ENCODE measurements at places on chromosomes 2 and 18. TPM values are rescaled to one million over a fixed set of nuclear protein-coding genes. Genes with fewer than 3 reads are reported as not detected.

DNA sequence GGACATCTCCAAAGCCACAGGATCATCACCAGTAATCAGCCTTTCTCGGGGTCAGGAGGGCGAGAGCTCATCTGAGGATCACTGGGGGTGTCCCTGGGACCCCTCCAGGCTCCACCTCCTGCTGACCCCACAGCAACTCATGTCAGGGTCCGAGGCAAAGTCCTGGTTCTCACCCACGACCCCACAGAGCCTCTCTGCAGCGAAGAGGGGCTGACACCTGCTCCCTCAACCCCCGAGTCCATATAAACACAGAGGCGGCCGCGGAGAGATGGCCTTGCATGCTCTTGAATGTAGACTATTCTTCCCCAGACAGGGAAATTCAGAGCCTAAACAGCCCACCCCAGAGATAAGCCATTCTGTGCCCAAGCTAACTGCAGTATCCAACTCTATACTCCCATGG lies 29.9 kb downstream of the HS6ST1 start:
- no peak overlapping the region for H3K4me3 ChIP-seq
- H3K27me3 ChIP-seq = no peaks in the 10 kb centered on the region
- H3K27ac ChIP-seq = no peak overlapping the region

DNA sequence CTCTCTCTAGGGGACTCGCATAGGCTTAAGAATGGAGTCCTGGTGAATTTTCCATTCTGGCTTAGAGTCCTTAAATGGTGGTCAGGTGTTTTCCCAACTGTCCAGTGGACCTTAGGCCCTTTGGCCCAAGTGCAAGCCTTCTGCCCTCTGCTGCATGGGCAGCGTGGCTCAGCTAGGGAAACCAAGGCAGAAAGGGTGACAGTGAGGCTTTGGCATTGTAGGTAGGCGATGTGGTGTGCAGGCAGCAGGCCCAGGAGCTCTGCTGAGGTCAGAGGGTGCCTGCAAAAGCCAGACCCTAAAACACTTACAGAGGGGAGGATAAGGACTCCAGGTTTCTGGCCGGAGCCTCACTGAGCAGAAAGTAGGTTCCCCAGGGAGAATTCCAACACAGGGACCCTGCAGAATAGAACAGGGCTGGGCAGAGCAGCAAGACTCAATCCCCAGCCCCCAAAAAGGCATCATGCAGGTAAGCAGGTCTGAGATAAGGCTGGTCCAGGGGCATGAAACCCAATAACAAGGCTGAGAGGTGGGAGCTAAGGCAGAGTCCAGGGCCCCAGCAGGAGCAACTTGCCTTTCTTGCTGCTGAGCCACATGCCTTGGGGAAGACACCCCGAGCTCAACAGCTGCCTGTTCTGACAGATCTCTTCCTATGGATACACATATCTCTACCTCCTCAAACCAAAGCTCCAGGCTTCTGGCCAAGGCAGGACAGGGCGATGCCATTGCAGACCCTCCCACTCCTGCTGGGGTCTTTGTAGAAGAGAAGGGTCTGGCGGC lies 199.7 kb downstream of the TNS1 start:
- H3K4me1 ChIP-seq = peaks cover 6% of the 10 kb centered on the region
- no peaks in the 10 kb centered on the region for H3K27me3 ChIP-seq
- peaks cover 11% of the 10 kb centered on the region for H3K36me3 ChIP-seq
- no peak for DNase-seq

DNA sequence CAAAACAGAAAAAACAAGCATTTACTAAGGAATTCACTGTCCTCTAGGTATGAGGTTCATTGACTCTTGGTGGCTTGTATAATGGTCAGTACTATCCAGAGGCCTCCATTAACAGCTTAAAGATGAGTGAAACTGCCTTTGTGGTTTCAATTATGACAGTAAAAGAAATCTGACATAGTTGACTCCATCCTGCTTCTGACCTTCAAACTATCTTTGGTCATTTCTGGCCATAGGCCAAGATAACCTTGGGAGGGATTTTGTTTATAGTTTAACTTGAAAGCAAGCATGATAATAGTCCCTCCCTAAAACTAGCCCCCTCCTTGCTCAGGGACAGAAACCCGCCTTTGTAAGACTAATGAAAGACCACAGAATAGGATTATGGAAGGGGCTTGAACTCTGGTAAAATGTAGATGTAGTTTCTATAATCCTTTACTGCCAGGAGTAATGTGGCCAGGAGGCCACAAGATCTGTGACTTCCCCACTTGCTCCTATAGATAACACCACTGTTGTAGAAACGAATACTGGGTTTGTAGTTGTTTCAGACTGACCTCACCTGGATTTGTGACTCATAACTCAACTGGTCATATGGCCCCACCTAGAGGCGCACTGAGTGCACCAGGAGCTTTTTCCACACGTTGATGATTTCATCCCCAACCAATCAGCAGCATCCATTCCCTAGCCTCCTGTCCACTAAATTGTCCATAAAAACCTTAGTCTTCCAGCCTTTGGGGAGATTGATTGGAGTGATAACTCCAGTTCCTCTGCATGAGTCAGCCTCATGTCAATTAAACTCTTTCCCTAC lies 8.6 kb upstream of the PLEKHM3 start:
- DNase-seq = peak; percentile 47
- H3K4me1 ChIP-seq = no peaks in the 10 kb centered on the region
- no peaks in the 10 kb centered on the region for H3K27me3 ChIP-seq
- no peaks in the 10 kb centered on the region for H3K36me3 ChIP-seq

DNA sequence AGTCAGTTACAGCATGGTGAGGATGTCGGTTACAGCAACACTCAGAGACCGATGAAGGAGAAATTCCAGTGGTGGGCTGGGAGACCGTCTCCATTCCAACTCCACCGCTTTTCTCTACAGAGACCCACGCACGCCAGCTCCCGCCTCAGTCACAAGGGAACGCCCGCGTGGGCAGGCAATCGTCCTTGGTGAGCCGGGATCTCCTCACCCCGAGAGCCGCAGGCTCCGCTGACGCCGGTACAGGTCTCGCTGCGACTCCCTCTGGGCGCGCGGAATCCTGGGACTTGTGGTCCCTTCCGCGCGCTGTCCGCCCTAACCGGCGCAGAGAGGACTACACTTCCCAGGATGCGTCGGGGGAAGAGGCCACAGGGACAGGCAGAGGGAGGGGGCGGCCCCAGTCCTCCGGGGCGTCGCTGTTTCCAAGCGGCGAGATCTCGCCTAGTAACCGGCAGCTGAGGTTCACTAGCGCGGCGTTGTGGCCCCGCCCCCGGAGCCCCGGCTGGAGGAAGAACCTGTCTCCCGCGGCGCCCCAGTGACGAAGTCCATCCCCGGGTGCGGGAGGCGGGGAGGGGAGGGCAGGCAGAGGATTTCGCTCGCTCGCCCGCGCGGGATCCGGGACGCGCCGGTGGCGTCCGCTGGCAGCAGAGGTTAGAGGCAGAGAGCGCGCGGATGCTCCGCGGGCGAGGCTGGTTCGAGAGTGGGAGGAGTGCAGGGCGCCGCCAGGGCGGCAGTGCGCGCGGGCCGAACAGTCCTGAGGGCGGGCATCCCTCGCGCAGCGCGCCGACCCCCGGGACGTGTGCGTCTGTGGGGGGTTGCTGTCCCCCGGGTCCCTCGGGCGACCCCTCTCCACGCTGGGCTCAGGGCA lies at the start of gene EML6:
Gene EML6, plus strand, starts transcription at position 532 of the 865 bp plus-strand sequence. CDS start 1,400 bp downstream, outside the sequence.
- H3K4me1 ChIP-seq = peaks cover 4% of the 10 kb centered on the region
- peak; percentile 99 for DNase-seq
- peak within 1 kb of the TSS; percentile 76 for H3K4me3 ChIP-seq
- peaks cover 2% of the 10 kb centered on the region for H3K27me3 ChIP-seq

DNA sequence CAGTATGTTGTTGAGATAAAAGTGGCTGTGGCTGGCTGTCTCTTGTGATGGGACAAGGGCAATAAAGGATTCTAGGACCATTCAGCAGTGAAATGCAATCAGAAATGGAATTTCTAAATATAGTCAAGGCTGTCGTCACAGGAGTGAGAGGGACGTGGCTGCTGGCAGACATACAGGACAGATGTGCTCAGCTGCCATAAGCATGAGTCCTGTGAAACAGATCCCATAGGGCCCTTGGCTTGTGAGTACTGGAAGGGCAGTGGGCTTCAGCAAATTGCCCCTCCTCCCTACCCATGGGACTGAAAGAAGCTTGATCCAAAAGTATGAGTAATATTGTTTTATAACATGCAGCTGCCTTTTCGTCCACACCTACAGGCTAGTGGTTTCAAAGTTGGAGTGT lies 4.2 kb upstream of the CNNM3 start:
- no peak overlapping the region for H3K4me3 ChIP-seq
- peaks cover 2% of the 10 kb centered on the region for H3K4me1 ChIP-seq
- DNase-seq = peak; percentile 67
- no peak overlapping the region for H3K27ac ChIP-seq
- H3K36me3 ChIP-seq = no peaks in the 10 kb centered on the region

GRCh38 chr2:235444101-235444597 lies 49.7 kb upstream of the AGAP1 start:
- no peak overlapping the region for H3K27ac ChIP-seq
- DNase-seq = no peak
- no peak overlapping the region for H3K4me3 ChIP-seq
- no peaks in the 10 kb centered on the region for H3K4me1 ChIP-seq
- no peaks in the 10 kb centered on the region for H3K36me3 ChIP-seq
- no peaks in the 10 kb centered on the region for H3K27me3 ChIP-seq

GRCh38 chr2:114001152-114001551 lies 111.3 kb downstream of the ACTR3 start:
- no peak for DNase-seq
- no peaks in the 10 kb centered on the region for H3K27me3 ChIP-seq
- H3K27ac ChIP-seq = no peak overlapping the region
- H3K36me3 ChIP-seq = no peaks in the 10 kb centered on the region
- no peak overlapping the region for H3K4me3 ChIP-seq

- no peak overlapping the region for H3K4me3 ChIP-seq
- no peak overlapping the region for H3K27ac ChIP-seq
- DNase-seq = no peak
- no peaks in the 10 kb centered on the region for H3K27me3 ChIP-seq
Measured at GRCh38 chr2:100235581-100235980, 86.7 kb downstream of the LONRF2 start.

IL36G gene
- not detected for total RNA-seq

DNA sequence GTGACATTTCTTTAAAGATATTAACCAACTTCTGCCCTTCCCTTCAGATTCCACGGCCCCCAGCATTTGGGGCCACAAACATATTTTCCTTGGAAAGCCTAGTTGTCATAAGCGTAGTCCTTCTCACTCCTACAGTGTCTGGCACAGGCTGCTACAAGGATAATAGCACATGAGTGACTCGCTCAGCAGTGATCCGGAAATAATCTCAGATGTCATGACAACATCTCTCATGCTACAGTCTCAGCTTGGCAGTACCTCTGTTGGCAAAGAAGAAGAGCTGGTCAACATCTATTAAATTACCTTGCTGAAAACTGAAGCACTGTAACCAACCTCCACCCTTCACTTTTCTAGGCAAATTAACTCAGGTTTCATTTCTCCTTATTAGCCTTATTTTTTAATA lies 351.7 kb downstream of the RAD51AP2 start:
- no peak overlapping the region for H3K4me3 ChIP-seq
- no peaks in the 10 kb centered on the region for H3K36me3 ChIP-seq
- no peaks in the 10 kb centered on the region for H3K27me3 ChIP-seq
- peak; percentile 68 for DNase-seq
- no peaks in the 10 kb centered on the region for H3K4me1 ChIP-seq
- no peak overlapping the region for H3K27ac ChIP-seq

MREG gene
- total RNA-seq = 3.5 TPM

GRCh38 chr2:239229545-239230279 lies 171.1 kb downstream of the HDAC4 start:
- H3K36me3 ChIP-seq = no peaks in the 10 kb centered on the region
- DNase-seq = no peak
- peaks cover 22% of the 10 kb centered on the region for H3K4me1 ChIP-seq
- H3K27me3 ChIP-seq = no peaks in the 10 kb centered on the region
- no peak overlapping the region for H3K27ac ChIP-seq

DNA sequence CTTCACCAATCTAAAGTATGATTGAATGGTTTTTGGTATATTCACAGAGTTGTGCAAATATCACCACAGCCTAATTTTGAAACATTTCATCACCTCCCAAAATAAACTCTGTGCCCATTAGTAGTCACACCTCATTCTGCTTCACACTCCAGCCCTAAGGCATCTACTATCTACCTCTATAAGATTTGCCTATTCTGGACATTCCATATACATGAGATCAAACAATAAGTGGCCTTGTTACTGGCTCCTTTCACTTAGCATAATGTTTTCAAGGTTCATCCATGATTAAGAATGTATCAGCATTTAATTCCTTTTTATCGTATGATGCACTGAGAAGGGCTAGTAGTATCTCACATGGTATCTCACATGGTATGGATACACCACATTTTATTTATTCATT lies 204.6 kb upstream of the SMAD7 start:
- H3K4me3 ChIP-seq = no peak overlapping the region
- no peak for DNase-seq
- no peaks in the 10 kb centered on the region for H3K36me3 ChIP-seq
- H3K27ac ChIP-seq = no peak overlapping the region
- no peaks in the 10 kb centered on the region for H3K27me3 ChIP-seq
- no peaks in the 10 kb centered on the region for H3K4me1 ChIP-seq

- no peaks in the 10 kb centered on the region for H3K36me3 ChIP-seq
- H3K27ac ChIP-seq = no peak overlapping the region
- no peaks in the 10 kb centered on the region for H3K4me1 ChIP-seq
- DNase-seq = no peak
- H3K27me3 ChIP-seq = no peaks in the 10 kb centered on the region
Measured at GRCh38 chr2:111640480-111640879, 243.5 kb downstream of the ANAPC1 start.

PPP1R1C gene
- 0.50 TPM for total RNA-seq

PRKCE gene
- total RNA-seq = 19.0 TPM

OSR1 gene
- total RNA-seq = 17.7 TPM

SLC38A11 gene
- 0.50 TPM for total RNA-seq

- no peak overlapping the region for H3K4me3 ChIP-seq
- H3K4me1 ChIP-seq = no peaks in the 10 kb centered on the region
- H3K27me3 ChIP-seq = no peaks in the 10 kb centered on the region
- no peak for DNase-seq
- no peak overlapping the region for H3K27ac ChIP-seq
- no peaks in the 10 kb centered on the region for H3K36me3 ChIP-seq
Measured at GRCh38 chr18:54233228-54233625, 8.8 kb upstream of the MBD2 start.

DNA sequence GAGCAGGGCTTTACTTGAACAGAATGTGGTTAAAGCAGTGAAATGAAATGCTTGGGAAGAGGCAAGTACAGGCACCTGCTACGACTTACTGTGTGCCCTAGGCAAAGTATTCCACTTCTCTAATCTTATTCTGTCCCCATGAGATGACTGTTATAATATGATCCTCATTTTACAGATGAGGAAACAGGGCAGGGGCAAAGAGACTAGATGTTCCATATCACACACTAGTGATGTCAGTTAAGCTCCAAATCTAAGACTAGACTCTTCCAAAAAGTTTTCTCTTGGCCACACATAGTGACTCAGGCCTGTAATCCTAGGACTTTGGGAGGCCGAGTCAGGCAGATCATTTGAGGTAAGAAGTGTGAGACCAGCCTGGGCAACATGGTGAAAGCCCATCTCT lies 235.0 kb downstream of the SETBP1 start:
- no peak overlapping the region for H3K4me3 ChIP-seq
- DNase-seq = no peak
- peaks cover 2% of the 10 kb centered on the region for H3K4me1 ChIP-seq
- no peak overlapping the region for H3K27ac ChIP-seq

GRCh38 chr18:79747156-79747845 lies 50.4 kb upstream of the KCNG2 start:
- H3K36me3 ChIP-seq = peaks cover 3% of the 10 kb centered on the region
- no peaks in the 10 kb centered on the region for H3K4me1 ChIP-seq
- H3K27me3 ChIP-seq = no peaks in the 10 kb centered on the region
- H3K27ac ChIP-seq = no peak overlapping the region

NT5DC4 gene
- not detected for total RNA-seq

GRCh38 chr2:150689590-150689989 lies 202.1 kb upstream of the RND3 start:
- DNase-seq = no peak
- no peak overlapping the region for H3K4me3 ChIP-seq
- H3K4me1 ChIP-seq = peaks cover 2% of the 10 kb centered on the region
- H3K27ac ChIP-seq = no peak overlapping the region

Data from fibroblast of lung (primary cell).